ENCODE measurements at places on chromosomes 7 and 10. TPM values are rescaled to one million over a fixed set of nuclear protein-coding genes. Genes with fewer than 3 reads are reported as not detected.

The ENKUR gene
- total RNA-seq, result not detected

The C10orf62 gene
- 0.36 TPM for total RNA-seq

The PKD1L1 gene
- total RNA-seq, result under 0.01 TPM

- H3K4me1 ChIP-seq, result no peaks in the 10 kb centered on the region
- no peak for DNase-seq
- no peaks in the 10 kb centered on the region for H3K36me3 ChIP-seq
- H3K27me3 ChIP-seq, result peaks cover 3% of the 10 kb centered on the region
These were observed 376.2 kb upstream of the MGMT start for GRCh38 chr10:129090618-129091366.

DNA sequence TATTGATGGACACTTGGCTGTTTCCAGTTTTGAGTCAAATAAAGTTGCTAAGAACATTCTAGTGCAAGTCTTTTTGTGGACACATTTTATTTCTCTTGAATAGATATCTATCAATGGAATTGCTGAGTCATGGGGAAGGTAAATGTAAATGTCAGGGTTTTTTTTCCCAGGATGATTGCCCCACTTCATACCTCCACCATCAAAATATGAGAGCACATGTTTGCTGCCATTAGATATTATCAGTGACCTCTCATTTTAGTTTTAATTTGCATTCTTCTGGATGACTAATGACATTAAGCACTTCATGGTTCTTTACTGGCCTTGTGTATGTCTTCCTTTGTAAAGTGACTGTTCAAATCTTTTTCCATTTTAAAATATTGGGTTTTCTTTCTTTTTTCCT lies 45.7 kb downstream of the PAPSS2 start:
- peaks cover 16% of the 10 kb centered on the region for H3K4me1 ChIP-seq
- no peak overlapping the region for H3K27ac ChIP-seq
- no peaks in the 10 kb centered on the region for H3K27me3 ChIP-seq
- peaks cover 19% of the 10 kb centered on the region for H3K36me3 ChIP-seq
- no peak for DNase-seq

GRCh38 chr7:44587843-44588711 lies 6.0 kb upstream of the TMED4 start:
- no peaks in the 10 kb centered on the region for H3K36me3 ChIP-seq
- peak; percentile 76 for DNase-seq
- H3K4me3 ChIP-seq, result no peak overlapping the region
- H3K4me1 ChIP-seq, result no peaks in the 10 kb centered on the region
- no peaks in the 10 kb centered on the region for H3K27me3 ChIP-seq

DNA sequence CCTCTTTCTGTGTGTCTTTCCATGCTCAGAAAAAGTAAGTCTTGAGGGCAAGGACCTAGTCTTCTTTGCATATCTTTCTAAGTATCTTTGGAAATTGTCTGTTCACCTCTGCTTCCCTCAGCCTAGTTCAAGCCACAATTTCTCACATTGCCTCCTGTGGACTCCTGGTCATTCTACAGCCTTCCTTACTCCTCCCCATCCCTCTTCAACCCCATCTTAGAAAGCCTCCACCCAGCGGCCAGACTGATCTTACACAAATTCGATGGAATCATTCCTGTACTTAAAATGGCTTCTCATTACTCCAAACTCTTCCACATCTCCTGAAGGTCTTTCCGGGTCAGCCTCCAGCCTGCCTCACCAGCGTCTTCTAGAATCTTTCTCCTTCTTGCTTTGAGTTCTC lies 24.1 kb upstream of the AGK start:
- no peak for DNase-seq
- no peaks in the 10 kb centered on the region for H3K36me3 ChIP-seq
- no peaks in the 10 kb centered on the region for H3K4me1 ChIP-seq
- no peak overlapping the region for H3K27ac ChIP-seq
- H3K27me3 ChIP-seq, result no peaks in the 10 kb centered on the region

DNA sequence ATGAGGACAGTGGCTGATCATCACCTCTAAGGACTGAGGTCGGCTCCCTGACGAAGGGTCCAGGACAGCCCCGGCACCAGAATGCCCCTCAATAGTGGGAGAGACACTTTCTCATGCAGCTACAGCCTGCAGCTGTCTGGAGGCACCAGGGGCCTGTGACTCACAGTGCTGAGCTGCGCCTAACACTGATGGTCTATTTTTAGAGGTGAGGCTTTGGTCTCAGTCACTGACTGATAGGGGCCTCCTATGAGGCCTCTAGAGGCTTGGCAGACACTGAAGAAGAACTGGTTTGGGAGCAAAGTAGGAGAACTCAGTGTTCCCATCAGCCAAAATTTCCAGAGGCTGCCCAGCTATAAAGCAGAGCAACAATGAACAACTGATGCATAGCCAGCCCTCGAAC lies 130.1 kb downstream of the COBL start:
- no peaks in the 10 kb centered on the region for H3K36me3 ChIP-seq
- H3K4me3 ChIP-seq, result no peak overlapping the region
- H3K27me3 ChIP-seq, result peaks cover 3% of the 10 kb centered on the region

DNA sequence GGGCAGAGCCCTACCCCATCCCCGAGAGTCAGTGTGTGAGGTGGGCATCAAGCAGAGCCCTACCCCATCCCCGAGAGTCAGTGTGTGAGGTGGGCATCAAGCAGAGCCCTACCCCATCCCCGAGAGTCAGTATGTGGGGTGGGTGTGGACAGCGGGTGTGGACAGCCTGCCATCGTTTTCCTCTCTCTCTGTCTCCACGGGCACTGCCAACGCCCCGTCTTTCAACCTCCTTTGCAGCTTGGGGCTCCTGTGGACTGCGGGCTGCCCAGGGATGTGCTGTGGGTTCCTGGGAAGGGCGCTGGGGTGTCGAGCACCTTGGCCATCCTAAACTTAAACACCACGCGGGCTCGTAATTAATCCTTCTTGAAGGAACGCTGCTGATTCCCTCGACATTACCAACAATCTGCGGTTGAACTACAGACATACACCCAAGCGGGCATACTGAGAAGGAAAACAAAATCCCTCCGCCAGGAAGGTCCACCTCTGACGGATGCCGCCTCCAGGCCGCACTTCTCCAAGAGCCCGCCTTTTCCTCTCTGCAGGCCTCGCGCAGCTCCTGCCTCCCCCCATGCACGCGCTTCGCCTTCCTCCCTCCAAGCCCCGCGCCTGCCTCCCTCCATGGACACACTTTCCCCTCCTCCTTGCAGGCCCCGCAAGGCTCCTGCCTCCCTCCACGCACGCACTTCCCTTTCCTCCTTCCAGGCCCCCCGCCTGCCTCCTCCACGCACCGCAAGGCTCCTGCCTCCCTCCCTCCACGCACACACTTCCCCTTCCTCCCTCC lies 65.1 kb downstream of the ADARB2 start:
- H3K4me3 ChIP-seq, result no peak overlapping the region
- H3K4me1 ChIP-seq, result no peaks in the 10 kb centered on the region
- H3K36me3 ChIP-seq, result no peaks in the 10 kb centered on the region
- H3K27ac ChIP-seq, result no peak overlapping the region
